Daoy (cell line): ENCODE measurements at places on chromosomes 7 and 10. TPM values are rescaled to one million over a fixed set of nuclear protein-coding genes. Genes with fewer than 3 reads are reported as not detected.

- peak; percentile 74 for DNase-seq
Measured at GRCh38 chr7:128830231-128831177, at the start of gene FLNC. FLNC (plus strand) TSS chr7:128830406; CDS start chr7:128830638, 232 bp downstream.

DNA sequence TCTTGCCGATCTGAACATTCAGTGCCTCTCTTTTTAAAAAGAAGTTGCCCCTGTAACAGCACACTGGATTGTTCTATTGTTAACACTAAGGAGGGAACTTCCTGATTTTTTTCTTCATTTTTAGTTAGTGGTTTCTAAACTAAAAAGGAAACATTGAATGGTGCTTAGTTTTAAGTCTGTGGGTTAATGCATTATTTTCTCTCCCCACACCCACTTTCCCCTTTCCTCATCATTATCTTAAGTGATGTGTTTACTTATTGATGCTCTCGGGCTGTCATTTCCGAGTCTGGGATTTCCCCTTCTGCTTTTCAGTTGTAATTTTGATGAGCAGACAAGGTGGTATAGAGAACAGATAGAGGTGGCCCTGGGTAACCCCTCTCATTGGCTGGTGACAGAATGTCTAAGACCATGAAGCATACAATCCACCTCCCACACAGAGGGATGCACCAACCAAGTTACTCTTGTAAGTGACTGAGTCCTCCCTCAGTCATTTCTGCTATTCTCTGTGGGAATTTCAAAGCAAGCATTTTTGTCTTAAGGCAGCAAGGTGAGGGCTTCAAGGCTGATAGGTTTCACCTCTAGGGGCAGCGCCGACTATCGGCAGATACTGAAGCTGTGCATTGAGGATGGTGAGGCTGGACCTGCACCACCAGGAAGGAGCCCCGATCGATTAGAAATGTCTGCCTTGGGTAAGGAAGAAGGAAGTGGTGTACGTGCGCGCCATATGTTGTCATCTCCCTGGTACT lies 49.5 kb downstream of the CHN2 start:
- DNase-seq, result peak; percentile 19

DNA sequence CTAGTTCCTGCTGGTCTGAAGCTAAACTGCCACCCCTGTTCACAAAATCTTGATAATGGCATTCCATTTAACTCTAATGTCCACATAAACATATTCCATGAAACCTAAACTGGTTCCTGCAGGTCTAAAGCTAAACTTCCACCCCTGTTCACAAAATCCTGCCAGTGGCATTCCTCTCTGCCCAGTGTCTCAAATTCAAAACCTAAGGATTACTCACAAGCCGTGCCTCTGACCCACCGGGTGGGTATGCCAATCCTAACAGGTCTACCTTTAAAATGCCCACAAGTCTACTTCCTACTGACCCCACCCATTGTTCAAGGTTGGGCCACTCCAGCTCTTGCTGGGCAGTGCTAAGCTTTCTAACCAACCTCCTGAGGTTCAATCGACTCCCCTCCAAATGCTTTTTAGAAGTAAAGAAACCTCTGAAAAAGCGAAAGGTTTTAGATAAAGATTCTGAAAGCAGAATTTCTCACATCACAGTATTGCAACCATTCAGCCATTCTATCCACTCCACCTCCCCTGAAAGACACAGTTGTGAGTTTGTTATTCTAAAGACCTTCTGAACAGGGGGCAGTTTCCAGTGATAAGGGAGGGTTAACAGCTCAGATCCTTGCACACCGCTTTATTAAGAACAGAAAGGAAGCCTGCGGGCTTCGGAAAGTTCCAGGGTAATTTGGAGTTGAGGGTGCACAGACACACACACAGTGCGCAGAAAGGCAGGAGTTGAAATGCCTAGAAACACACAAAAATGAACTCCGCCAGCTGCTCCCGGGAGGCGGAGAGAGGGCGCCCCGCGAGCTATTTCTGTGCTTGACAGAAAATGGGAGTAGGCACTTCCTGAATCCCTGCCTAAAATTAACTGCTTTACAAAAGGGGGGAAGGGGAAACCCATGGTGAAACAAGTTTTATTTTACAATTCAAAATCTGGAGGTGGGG lies 87.7 kb downstream of the TNS3 start:
- DNase-seq, result no peak

SYT15 gene
- total RNA-seq, result 0.11 TPM in 1 of 2 replicates, not detected in the other

DNA sequence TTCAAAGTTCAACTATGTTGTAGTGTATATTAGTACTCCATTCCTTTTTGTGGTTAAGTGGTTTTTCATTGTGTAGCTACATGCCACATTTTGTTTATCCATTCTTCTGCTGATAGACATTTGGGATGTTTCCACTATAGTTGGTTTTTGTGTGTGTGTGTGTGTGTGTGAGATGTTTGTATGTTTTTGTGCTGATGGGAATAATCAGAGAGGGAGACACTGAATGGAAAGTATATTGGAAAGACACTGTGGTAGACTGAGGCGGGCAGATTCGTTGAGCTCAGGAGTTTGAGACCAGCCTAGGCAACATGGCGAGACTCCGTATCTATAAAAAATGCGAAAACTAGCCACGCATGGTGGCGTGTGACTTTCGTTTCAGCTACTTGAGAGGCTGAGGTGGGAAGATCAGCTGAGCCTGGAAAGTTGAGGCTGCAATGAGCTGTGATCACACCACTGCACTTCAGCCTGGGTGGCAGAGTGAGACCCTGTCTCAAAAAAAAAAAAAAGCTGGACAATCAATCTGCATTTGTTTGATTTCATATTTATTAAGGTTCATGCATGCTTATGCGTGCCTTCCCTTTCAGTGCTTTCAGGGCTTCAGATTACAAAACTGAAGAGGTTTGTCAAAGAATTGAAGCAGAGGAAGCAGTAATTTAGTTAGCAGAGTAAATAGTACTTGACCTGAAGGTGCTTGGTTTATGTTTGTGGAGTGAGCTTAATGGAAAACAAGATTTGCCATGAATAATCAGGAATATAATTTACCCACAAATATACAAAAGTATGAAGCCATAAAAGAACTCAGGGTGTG lies 14.7 kb downstream of the SEC24C start:
- DNase-seq, result no peak

DNA sequence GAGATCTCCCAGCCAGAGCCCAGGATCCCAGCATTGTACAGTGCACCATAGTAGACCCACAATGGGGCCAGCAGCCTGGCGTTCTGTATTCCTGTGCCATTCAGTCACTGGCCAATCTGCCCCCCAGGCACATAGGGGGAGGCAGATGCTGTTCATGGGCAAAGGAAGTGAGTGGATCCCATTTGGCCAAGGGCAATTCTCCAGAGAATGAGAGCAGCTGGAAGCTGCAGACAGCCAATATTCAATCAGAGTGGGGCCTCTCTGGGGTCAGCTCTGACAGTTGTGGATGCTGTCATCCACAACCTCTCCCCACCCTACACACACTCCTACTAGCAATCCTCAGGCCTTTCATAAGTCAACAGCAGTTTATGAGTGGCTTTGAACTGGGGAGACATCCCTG lies 17.5 kb downstream of the STEAP1B start:
- peak; percentile 29 for DNase-seq

DNA sequence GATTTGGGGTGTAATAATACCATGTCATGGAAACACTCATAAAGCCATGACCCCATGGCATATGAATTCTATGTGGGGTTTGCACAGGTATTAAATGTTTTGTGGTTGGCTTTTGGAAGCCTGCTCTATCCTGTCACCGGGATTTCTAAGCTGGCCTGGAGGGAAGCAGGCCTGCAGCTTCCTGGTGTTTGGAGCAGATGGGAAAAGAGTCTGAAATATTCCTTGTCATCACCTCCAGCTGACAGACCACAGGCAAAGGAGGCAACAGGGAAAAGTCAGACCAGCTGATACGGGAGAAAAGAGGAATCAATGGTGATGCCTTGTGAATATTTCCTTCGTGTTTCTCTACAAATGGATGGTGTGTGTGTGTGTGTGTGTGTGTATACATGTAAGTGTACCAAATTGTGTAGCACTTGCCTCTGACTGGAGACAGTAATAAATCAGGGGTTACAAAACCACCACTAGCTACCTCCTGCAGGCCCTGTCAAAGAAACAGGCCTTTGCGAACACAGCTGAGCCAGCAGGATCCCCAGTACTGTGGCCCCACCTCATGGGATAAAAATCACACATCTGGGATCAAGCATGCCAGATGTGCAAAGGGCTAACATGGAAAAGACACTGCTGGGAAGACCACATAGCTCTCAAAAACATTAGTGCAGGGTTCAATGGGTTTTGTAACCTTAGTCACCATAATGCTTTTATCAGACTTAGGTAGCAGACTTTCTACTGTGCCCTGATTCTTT lies 120.8 kb upstream of the HPS1 start:
- DNase-seq, result no peak

DNA sequence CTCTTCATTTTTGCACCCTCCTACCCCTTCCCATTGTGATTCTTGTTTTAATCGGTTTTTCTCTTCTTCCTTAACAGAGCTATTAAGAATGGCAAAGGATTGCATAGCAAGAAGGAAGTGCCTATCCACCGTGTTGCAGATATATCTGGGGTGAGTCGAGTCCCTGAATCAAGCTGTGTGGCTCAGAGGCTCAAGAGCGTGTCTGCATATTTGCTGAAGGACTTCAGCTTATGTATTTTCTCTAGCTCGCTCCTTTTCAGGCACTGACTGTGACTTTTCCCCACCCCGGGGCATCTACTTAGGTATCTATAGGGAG lies 126.6 kb downstream of the LRRC4 start:
- no peak for DNase-seq

DNA sequence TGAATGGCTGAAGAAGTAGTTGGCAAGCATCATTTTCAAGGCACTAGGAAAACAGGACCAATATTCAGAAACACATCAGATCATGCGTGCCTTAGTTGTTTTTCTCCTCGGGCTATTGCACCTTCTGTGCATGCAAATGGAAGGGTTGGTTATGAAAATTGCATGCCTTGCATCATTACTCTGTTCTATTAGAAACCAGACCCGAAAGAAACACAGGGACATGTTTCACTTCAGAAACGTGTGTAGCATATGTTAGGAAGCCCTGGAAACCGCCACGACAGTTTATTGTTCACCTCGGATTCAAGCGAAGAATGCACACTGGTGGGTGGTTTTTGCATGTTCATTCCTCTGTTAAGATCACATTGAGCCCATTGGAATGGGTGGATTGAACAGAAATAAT lies 214.7 kb downstream of the FRMD4A start:
- DNase-seq, result no peak

DNA sequence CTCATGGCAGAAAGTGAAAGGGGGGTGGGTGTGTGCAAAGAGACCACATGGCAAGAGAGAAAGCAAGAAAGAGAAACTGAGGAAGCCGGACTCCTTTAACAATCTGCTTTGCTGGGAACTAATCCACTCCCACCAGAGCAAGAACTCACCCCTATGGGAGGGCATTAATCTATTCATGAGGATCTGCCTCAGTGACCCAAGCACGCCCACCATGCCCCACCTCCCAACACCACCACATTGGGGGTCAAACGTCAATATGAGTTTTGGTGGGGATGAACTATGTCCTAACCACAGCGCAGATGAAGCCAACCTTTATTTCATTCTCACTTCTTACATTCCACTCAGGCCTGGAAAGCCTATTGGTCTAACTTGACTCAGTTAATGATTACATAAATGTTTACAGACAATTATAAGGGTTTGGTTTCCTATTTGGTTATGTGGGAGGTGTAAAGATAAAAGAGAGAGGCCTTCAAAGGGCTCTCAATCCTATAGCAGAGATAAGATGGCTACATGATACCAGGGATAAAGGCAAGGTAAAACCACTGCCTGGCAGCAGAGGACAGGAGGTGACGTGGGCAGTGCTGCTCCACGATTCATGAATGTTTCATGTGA lies 601.8 kb downstream of the PARD3 start:
- DNase-seq, result no peak

DNA sequence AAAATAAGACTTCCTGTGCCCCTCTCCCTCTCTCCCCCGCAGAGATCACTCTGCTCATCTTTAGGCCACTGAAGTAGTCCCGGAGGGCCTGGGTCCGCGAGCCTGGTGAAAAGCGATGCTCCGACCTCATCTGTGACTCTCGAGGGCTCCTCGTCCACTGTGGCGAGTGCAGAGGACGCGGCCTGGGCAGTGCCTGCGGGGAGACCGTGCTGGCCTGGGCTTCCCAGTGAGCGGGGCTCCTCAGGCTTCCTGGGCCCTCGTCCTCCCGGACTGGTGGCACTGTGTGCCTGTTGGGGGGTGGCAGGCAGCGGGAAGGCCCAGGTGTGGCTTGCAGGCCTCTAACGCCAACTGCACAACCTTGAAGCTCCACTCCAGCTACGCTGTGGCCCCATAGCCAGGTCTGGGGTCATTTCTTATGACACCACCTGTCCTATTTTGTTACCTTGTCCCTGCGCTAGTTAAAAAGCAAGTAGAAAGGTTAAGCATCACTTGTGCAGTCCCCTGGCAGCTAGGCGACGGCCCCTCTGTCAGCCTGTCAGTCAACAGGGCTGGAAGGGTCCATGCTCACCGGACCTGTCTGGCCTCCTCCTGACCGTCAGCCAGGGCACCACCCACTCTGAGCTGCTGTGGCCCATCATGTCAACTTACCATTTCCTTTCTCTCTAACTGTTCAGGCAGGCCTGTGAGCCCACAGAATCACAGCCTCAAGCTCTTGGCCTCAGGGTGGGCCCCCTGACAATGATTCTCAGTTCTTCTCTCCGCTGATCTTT lies 20.5 kb downstream of the MNX1 start:
- no peak for DNase-seq

- DNase-seq, result peak; percentile 22
Measured at GRCh38 chr10:83871187-83872081, 267.9 kb upstream of the GHITM start.

DNA sequence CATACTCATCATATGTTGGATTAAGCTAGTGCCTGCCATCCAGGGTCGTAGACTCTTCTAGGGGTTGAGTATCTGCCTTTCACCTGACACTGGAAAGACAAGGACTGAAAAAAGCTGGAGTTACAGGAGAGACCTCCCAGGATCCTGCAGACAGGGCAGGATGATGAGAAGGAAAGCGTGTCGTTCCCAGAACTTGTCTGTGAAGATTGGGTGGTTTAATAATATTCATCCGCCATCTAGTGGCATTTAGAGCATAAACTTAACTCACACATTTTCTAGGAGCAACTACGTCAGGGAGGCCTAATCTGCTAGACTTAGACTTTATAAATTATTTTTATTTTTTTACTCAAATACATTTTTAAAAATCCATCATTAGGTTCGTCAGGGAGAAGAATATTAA lies 59.6 kb downstream of the ADRB1 start:
- peak; percentile 44 for DNase-seq

GRCh38 chr7:70237831-70238575 lies 639.7 kb downstream of the AUTS2 start:
- DNase-seq, result no peak

DNA sequence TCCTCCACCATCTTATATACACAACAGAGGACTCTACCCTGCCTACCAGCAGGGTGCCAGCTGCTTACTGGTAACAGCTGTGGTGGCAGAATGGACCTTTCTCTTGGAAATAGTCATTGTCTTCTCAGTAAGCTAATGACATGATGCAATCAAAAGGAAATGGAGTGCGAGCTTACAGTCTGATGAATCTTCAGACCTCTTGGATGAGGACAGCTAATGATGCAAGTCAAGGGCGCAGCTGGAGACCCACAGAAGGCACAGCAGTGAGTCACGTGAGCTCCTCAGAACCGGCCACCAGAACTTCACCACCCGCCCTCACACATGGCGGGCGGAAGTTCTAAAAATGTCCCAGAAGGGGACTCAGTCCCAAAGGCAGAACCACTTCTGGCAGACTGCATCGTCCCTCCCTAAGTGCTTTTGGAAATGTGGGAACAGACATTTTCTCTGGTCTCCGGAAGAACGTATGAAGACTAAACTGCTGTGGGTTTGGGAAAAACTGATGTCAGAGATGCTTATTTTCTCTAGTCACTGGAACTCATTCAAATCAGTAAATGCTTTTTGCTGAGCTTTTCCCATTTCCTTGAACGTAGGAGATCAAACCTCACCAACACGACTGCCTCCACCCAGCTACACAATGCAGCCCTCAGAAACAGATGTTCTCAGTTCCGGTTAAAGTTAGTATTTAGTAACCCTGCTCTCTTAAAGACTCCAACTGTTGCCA lies 96.4 kb downstream of the FAS start:
- peak; percentile 54 for DNase-seq
